SK-N-MC (cell line): ENCODE measurements at places on chromosomes 7 and 10.

GRCh38 chr7:68449816-68450215 lies 1148.5 kb upstream of the AUTS2 start:
- DNase-seq: no peak

DNA sequence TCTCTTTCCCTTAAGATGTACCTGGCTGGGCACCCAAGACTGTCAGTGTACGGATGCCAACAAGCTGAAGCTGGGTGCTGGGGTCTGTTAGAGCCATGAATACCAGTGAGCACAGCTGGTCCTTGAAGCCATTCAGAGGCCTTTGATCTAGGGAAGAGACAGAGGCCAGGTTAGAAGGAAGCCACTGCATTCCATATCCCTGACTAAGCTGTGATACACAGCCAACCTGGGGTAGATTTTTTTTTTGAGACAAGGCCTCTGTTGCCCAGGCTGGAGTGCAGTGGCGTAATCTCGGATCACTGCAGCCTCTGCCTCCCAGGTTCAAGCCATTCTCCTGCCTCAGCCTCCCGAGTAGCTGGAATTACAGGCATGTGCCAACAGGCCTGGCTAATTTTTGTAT lies 20.8 kb downstream of the ZDHHC16 start:
- no peak for DNase-seq

DNA sequence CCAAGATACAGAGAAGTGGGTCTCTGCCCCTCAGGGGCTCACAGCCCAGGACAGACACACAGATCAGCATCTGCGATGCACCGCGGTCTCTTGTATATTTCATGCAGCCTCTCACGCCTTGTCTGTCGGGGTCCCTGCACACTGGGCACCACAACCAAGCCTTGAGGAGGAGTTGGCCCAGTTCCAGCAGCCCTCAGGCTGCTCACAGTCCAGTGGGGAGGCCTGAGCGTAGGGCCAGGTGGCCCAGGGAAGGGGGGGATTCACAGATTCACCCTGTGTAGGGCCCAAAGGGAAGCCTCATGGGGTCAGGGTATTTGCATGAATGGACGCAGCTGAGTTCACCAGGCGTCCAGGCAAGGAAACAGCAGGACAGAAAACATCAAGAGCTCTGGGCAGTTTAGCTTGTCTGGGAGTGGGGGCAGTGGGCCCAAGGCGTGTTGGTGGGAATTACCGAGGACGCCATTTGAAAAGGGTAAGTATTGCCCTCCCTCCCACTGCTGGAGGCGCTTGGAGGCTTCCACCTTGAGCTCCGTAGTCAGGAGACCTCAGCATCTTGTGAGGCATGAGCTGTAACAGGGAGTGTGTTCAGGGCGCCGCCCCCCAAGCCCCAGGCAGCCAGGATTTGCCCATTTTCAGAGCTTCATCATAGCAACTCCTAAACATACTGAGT lies 129.1 kb upstream of the CHST15 start:
- DNase-seq: no peak

GRCh38 chr7:73645643-73646174 lies 21.4 kb upstream of the MLXIPL start:
- no peak for DNase-seq

DNA sequence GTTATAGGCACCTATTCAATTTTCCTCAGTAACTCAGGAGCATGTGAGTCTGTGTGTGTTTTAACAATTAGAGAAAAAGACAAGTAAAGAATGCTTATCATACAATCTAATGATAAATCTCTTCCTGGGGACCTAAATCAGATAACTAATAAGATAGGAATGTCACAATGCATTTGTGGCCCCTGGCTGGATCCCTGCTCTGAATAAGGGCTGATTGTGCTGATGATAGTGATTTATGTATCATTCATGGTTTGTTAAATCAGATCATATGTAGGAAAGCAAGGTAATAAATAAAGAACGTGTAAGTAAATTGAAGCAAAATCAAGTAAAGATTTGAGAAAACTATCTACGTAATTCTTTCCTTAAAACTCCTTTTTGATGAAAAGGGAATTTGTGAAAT lies 145.9 kb downstream of the C7orf25 start:
- DNase-seq: no peak

DNA sequence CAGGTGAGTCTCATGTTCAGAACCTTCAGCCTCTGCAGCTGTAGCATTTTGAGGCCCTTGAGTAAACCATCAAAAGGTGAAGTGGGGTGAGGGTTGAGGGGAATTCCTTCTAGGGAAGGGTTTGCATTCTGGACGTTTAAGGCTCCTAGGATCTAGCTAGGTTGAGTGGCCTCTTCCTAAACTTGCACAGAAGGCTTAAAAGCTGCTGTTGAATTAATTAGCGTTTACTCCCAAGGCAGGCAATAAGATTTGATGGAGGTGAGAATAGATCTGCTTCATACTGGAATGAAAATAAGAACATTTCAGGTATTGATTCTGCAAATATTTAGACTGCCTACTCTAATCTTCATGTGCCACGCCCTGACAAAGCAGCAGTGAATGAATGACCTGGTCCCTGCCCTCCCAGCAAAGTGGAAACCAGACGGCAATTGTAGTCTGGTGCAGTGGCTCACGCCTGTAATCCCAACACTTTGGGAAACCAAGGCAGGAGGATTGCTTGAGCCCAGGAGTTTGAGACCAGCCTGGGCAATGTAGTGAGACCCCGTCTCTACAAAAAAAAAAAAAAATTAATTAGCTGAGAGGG lies 11.4 kb upstream of the KPNA7 start:
- no peak for DNase-seq
